GM23248 (cell line): ENCODE measurements at places on chromosomes 11 and 22. TPM values are rescaled to one million over a fixed set of nuclear protein-coding genes. Genes with fewer than 3 reads are reported as not detected.

DNA sequence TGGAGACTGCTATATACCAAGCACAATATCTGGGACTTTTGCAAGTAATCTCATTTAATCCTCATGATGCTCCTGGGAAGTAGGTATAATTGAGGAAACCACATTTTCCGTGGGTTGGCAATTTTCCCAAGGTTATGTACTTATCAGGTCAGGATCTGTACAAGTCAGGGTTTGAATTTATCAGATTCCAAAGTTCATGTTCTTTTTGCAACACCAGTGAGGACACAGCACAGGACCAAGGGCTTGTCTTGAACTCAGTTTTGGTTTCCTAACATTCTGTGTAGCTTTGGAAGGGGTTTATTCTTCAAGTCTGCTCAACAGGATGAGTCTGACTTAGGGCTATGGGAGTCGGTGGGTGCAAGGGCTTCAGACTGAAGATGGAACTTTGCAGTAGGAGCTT lies 30.4 kb downstream of the INSC start:
- H3K27ac ChIP-seq, result peak overlapping the region; percentile 91
- H3K4me3 ChIP-seq, result no peak overlapping the region

DNA sequence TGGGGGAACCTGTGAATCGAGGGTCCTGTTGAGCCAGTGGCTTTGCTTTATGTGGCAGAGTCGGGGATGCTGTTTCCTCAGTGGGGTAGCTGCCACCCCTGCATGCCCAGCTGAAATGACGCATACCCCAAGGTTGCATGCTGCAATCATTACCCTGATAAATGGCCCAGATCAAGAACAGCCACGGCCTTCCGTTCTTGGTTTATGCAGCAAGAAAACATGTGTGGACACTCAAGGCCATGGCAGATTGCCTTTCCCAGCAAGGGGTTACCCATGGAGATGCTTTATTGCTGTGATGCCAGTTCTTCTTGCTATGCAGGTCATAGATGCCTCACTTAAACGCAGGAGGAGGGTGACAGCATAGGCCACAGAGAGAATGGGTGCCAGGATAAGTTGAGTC lies 14.3 kb upstream of the SREBF2 start:
- H3K27me3 ChIP-seq, result no peaks in the 10 kb centered on the region
- no peaks in the 10 kb centered on the region for H3K4me1 ChIP-seq
- no peaks in the 10 kb centered on the region for H3K36me3 ChIP-seq
- no peak overlapping the region for H3K4me3 ChIP-seq

DNA sequence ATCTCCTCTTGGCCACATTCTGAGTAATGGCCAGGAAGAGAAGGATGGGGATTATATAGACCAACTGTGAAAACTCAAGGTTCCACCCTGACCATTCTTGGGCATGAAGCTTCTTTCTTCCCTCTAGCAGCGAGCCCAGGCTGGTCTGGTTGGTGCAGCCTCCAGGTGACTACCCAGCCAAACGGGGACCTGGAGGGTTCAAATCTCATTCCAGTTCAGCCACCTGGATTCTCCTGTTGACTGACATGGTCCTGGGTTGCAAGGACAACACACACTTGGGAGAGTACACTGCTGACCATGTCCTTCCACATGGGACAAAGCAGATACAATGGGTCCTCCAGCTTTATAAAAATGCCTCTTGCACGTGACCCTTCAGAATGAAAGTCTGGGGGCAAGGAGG lies 67.0 kb downstream of the SHANK2 start:
- H3K4me1 ChIP-seq, result no peaks in the 10 kb centered on the region
- H3K27ac ChIP-seq, result no peak overlapping the region
- H3K27me3 ChIP-seq, result no peaks in the 10 kb centered on the region; the same call in 1 of the 2 replicates

The PRR5L gene
- 6.9 and 9.0 TPM in 2 replicates for polyA plus RNA-seq

The KCNA4 gene
- polyA plus RNA-seq, result 0.09 TPM in 1 of 2 replicates, not detected in the other
